ENCODE measurements at places on chromosomes 5 and 9.

- DNase-seq: peak; percentile 70
Observed at GRCh38 chr9:89923961-89924504, 319.2 kb downstream of the GADD45G start.

- no peak for DNase-seq
Observed at GRCh38 chr5:122149321-122150090, 20.2 kb downstream of the ZNF474 start.

GRCh38 chr5:107372723-107373450, 297.9 kb downstream of the EFNA5 start:
- no peak for DNase-seq

GRCh38 chr9:123828449-123828848, 101.5 kb downstream of the DENND1A start:
- DNase-seq: no peak

GRCh38 chr5:122076669-122077365, 1.2 kb downstream of the LOX start:
- DNase-seq: no peak

- DNase-seq: no peak
Observed at GRCh38 chr5:140677947-140678346, 4.6 kb upstream of the DND1 start.

- DNase-seq: no peak
Observed at GRCh38 chr5:40220260-40220659, 459.5 kb upstream of the PTGER4 start.

GRCh38 chr9:124478354-124478753, 28.1 kb downstream of the ADGRD2 start:
- no peak for DNase-seq

GRCh38 chr9:73056245-73056644, 95.4 kb upstream of the ANXA1 start:
- no peak for DNase-seq

Measured in activated naive CD4-positive, alpha-beta T cell treated with Interleukin-2 at 50 U/mL for 16 hours (primary cell).